ENCODE measurements at places on chromosomes 3 and 15.

DNA sequence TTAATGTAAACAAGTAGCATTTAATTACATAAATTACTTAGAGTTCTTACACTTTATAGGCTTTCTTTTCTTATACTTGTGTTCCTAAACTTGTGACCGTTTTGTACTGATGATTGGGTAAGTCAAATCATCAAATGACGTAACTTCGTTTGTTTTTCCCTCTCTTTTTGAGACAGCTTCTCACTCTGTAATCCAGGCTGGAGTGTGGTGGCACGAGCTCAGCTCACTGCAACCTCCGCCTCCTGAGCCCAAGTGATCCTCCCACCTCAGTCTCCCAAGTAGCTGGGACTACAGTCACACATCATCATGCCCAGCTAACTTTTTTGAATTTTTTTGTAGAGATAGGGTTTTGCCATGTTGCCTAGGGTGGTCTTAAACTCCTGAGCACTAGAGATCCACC lies 226.0 kb downstream of the TCF12 start:
- DNase-seq: no peak

DNA sequence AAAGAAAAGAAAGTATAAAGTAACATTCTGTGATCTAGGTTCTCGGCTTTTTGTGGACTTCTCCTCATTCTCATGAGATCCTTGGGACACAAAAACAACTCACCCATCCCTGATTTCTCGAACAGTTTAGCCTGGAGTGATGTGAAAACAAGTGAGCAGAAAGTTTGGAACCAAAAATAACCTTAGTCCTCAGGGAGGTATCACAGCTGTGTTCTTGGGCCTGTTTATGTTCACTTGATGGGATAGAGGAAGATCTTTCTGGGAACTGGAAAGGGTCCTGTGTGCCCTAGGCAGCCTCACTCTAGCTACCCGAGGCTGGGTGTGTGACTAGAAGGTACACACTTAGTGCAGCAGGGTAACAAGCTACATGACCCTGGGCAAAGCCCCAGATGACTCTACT lies 308.8 kb upstream of the PDZRN3 start:
- DNase-seq: no peak

DNA sequence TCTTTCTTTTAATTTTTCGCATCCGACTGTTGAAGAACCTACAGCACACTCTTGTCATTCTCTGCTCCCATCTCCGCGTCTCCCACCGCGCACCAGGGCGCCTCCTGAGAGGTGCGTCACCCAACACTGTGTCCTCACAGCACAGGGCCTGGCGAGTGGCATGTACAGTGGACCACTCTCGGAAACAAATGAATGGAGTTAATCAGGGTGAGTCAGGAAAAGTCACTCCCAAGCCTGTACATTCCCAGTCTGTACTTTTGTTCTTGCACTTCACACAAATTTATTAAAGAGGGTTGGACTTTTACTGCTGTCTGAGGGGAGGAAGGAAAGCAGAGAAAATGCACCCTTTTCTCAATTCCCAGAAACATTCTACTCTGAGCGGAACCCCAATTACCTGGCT lies 625 bp downstream of the COL6A6 start:
- DNase-seq: no peak

- no peak for DNase-seq
These were observed 7.3 kb downstream of the CCDC33 start for GRCh38 chr15:74243431-74243830.

DNA sequence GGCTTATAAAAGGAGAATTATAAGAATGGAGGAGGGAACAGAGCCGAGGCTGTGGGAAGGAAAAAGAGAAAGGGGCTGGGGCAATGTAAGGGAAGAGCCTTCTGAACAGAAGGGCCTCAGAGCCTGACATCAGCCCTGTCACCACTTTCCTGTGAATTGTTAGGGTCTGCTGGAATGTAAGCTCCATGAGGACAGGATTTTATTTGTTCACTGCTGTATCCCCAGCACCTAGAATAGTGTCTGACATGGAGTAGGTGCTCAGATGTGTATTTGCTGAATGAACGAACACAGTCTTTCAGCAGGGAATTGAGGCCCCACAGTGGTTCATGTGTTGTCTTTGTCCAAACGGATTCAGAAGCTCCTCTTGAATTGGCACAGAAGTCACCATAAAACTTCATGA lies 251.5 kb downstream of the OPA1 start:
- no peak for DNase-seq

- no peak for DNase-seq
These were observed 246.8 kb upstream of the TOPAZ1 start for GRCh38 chr3:43994657-43995546.

DNA sequence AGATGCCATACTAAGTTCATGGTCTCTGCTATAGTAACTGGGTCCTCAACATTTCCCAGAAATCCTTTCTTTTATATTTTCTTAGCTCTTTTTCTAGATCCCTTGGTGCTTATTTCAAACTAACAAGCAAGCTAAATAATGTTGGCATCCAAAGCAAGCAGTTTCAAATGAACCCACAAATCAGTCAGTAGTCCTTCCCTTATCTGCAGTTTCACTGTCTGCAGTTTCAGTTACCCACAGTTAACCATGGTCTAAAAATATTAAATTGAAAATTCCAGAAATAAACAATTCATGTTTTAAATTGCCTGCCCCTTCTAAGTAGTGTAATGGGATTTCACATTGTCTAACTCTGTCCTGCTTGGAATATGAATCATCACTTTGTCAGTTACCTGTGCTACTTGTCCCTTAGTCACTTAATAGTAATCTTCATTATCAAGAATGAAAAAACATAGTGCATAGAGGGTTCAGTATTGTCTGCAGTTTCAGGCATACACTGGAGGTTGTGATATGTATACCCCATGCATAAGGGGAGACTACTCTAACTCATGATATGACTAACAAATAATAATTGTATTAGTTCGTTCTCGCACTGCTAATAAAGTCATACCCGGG lies 633.7 kb downstream of the MECOM start:
- DNase-seq: no peak

GRCh38 chr3:35718921-35719320 lies 79.6 kb downstream of the ARPP21 start:
- peak; percentile 81 for DNase-seq

DNA sequence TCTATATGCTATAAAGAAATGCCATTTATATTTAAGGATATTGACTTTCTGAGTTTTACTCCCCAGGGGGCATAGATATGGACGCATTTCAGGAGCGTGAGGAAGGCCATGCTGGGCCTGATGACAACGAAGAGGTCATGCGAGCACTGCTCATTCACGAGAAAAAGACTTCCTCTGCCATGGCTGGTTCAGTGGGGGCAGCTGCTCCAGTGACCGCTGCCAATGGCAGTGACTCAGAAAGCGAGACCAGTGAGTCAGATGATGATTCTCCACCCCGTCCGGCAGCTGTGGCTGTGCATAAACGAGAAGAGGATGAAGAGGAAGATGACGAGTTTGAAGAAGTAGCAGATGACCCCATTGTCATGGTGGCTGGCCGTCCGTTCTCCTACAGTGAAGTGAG lies 38.4 kb downstream of the GTF2E1 start:
- DNase-seq: peak; percentile 96

DNA sequence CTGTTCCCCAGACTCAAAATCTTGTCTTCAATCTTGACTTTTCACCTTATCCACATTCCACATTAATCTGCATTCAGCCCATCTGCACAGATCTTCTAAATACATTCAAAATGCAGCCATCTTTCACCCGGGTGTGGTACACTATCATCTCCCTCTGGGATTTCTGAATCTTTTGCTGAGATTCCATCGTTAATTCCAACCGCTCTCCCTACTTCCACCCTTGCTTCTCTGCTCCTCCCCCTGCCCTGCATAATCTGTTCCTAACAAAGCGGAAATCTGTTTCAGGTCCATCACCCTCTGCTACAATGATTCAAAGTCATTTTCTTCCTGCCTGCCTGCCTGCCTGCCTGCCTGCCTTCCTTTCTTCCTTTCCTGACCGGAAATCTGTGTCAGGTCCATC lies 7.9 kb upstream of the GOLGA8B start:
- no peak for DNase-seq

GRCh38 chr3:52162250-52162872 lies 8.1 kb upstream of the POC1A start:
- no peak for DNase-seq

DNA sequence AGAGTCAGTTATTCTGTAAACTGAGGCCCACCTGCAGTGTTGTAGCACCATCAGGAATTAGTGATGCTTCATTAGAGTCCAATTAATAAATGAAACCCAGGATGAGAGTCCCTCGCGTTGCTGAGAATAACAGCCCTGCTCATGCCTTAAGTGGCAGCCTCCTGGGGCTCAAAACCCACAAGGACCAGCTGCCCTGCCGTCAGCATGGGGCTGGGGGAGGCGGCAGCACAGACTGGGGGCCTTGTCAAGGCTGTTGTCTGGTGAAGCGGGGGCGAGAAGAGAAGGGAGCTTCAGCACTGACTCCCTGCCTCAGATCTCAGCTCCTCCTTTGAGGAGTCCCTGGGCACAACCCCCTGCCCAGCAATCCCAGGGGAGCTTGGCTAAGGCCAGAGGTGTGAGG lies 21.0 kb downstream of the CCDC33 start:
- no peak for DNase-seq

DNA sequence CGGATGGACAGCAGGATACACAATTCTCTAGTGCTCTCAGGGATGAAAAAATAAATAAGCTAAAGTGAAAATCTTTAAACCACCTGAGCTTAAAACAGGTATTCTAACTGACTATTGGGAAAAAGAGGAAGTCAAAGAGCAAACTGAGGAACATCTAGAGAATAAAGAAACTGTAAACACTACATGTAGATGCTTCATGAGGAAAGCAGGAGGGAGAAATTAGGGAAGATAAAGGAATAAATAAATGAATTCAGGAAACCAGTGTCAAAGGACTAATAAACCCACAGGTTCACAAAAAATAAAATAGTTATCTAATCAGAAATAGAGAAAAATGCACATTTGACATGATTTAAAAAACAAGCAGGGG lies 525 bp upstream of the MCCC1 start:
- no peak for DNase-seq

- no peak for DNase-seq
These were observed 1181.4 kb downstream of the ROBO2 start for GRCh38 chr3:78221300-78221699.

DNA sequence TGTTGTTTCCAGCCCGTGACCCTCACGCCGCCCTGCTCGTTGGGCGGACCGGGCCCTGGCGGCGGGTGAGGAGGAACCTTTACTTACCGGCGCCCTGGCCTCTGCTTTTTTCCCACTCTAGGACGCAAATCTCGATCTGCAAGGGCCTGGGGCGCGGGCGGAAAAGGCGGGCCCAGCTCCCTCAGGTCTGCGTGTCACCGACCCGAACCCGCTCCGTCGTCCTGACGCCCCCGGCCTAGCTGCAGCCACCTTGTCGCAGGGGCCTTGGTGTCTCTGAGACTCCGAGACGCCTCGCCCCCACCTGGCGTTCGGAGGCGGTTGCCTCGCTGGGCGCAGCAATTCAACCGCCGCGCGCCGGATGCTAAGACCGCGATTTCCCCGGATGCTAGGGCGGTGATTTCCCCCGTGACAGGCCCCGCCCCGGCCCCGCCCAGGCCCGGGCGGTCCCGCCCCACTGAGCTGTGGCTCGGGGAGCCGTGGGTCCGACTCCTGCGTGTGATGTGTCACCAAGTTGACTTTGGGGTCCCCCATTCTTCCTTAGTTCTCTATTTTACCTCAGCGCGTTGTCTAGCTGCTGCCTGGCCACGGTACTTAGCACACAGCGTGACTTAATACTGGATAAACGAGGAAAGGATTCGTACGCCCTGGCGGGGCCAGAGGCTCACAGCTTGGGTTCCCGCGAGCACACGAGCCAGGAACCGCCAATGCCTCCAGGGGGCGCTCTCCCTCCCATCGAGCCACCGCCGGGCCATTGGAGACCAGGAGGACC lies at the start of gene RPL39L:
Gene RPL39L, minus strand, starts transcription at position 371 of the 769 bp plus-strand sequence. CDS start 18,196 bp downstream, outside the sequence.
- peak; percentile 72 for DNase-seq

DNA sequence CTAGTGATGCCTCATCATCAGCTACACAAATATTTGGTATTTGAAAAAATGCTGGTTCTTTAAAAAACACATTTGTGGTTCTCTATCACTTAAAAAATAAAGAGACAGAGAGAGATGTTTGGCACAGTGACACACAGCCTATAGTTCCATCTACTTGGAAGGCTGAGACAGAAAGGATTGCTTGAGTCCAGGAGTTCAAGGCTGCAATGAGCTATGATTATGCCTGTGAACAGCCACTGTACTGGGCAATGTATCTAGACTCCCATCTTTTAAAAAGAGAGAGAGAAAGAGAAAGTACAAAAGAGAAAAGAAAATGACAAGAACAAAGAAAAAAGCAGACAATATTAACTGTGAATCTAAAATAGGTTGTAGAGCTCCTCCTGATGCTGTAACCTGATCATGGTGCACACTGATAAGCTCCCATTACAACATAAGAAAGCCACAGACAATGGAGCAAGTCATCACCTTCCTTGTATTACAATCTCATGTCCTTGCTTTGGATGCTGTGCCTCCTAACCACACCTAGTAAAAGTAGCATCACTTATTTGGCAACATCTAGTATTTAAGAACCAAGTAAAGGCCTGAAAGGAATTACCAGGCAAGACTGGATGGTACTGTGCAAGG lies 31.7 kb upstream of the MAP4 start:
- DNase-seq: peak; percentile 51

DNA sequence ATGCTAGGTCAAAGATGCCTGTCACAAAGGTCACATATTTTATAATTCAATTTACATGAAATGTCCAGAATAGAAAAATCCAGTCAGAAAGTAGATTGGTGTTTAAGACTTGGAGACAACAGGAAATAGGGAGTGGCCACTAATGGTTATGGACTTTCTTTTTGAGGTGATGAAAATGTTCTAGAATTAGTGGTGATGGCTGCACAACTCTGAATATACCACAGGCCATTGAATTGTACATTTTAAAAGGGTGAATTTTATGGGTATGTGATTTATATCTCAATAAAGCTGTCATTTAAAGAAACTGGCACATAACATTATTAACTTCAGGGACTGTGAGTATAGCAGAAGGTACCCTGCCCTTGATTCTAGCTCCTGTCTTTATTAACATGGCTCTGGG lies 15.8 kb downstream of the SPG11 start:
- no peak for DNase-seq

- no peak for DNase-seq
These were observed 936.1 kb downstream of the PLOD2 start for GRCh38 chr3:145224886-145225285.

DNA sequence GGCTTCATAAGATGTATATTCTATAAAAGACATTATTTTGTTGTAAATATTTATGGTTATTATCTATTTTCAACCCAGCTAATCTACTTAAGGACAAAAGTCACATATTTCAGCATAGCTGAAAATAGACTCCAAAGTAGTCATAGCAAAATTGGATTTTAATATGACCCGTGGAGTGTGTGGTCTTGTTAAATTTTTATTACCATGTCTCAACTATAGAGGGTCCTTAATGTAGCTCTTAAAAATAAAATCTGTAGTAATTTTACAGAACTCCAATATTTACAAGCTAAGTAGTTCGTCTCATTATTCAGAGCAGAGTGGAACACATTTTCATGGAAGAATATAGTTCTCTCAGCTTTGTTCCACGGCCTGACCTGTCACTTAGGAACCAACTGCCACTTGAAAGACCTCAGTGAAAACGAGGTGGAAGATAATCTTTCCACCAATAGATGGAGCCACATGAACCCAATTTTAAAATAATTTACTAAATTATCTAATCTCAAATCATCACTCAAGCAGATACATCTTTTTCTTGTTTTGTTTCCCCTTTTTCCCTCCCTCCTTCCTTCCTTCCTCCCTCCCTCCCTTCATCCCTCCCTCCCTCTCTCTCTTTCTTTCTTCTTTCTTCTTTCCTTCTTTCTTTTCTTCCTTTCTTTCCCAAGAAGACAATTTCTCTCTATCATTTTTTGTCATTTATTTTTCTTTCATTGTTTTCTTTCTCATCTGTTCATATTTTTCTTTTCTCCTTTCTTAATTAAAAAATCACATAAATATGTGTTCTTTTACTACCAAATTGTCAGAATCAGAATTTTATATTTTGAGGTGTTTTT lies 97.2 kb downstream of the CLDN1 start:
- DNase-seq: peak; percentile 50

- no peak for DNase-seq
These were observed 126.8 kb downstream of the PEAK1 start for GRCh38 chr15:77292969-77293558.
